ENCODE measurements at places on chromosomes 6 and 20. TPM values are rescaled to one million over a fixed set of nuclear protein-coding genes. Genes with fewer than 3 reads are reported as not detected.

- DNase-seq, result no peak
- H3K4me3 ChIP-seq, result no peak overlapping the region
- no peaks in the 10 kb centered on the region for H3K27me3 ChIP-seq
- no peak overlapping the region for H3K27ac ChIP-seq
- H3K36me3 ChIP-seq, result no peaks in the 10 kb centered on the region
Measured at GRCh38 chr6:33949877-33950435, 146.2 kb upstream of the MLN start.

DNA sequence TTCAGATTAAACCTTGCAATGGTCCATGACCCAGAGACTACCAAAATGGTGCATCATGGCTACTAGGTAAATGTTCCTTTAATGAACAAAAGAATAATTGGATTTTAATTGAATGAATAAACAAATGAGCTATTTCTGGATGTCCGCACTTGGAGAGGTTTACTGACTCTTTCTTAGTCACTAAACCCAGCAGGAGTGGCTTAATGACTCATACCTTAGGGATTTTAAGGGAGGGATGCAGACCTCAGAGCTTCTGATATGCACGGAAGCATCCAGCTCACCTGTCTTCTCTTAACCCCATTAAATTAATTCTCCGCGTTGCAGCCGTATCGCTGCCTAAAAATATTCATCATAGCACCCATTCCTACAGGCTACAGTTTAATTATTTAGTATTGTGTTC is 970.0 kb upstream of the SLC35B3 start:
- no peak overlapping the region for H3K27ac ChIP-seq
- no peak overlapping the region for H3K4me3 ChIP-seq
- H3K27me3 ChIP-seq, result no peaks in the 10 kb centered on the region
- no peaks in the 10 kb centered on the region for H3K4me1 ChIP-seq

DNA sequence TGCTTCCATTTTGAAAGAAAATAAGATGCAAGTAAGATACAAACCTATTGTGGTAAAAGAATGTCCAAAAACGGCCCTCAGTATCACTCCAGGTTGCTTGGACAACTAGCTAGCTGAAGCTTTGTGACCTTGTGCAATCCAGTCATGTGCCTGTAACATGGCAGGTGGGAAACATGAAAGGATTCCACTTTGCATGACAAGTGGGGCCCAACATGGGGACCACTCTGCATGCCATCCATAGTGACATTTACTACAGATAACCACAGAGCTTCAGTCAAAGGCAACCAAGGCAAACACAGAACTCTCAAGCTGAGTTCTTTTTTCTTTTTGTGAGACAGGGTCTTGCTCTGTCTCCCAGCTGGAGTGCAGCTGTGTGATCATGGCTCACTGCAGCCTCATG is 15.8 kb upstream of the FBXO9 start:
- H3K36me3 ChIP-seq, result no peaks in the 10 kb centered on the region
- no peak overlapping the region for H3K27ac ChIP-seq
- no peak overlapping the region for H3K4me3 ChIP-seq

- no peaks in the 10 kb centered on the region for H3K4me1 ChIP-seq
- no peaks in the 10 kb centered on the region for H3K27me3 ChIP-seq
- H3K36me3 ChIP-seq, result no peaks in the 10 kb centered on the region
- H3K27ac ChIP-seq, result no peak overlapping the region
- no peak for DNase-seq
Measured at GRCh38 chr20:9331707-9332435, 182.5 kb upstream of the LAMP5 start.

- H3K27me3 ChIP-seq, result no peaks in the 10 kb centered on the region
- no peak overlapping the region for H3K27ac ChIP-seq
- no peak for DNase-seq
- no peaks in the 10 kb centered on the region for H3K36me3 ChIP-seq
Measured at GRCh38 chr20:10635476-10636208, 38.2 kb downstream of the JAG1 start.

SLC22A1 gene
- total RNA-seq, result 0.22 TPM

IBTK gene
- 24.2 TPM for total RNA-seq

- no peak overlapping the region for H3K4me3 ChIP-seq
- H3K27me3 ChIP-seq, result no peaks in the 10 kb centered on the region
- H3K4me1 ChIP-seq, result no peaks in the 10 kb centered on the region
- no peaks in the 10 kb centered on the region for H3K36me3 ChIP-seq
Measured at GRCh38 chr6:2744209-2744771, 6.4 kb downstream of the MYLK4 start.

FOXP4 gene
- 22.2 TPM for total RNA-seq

DNA sequence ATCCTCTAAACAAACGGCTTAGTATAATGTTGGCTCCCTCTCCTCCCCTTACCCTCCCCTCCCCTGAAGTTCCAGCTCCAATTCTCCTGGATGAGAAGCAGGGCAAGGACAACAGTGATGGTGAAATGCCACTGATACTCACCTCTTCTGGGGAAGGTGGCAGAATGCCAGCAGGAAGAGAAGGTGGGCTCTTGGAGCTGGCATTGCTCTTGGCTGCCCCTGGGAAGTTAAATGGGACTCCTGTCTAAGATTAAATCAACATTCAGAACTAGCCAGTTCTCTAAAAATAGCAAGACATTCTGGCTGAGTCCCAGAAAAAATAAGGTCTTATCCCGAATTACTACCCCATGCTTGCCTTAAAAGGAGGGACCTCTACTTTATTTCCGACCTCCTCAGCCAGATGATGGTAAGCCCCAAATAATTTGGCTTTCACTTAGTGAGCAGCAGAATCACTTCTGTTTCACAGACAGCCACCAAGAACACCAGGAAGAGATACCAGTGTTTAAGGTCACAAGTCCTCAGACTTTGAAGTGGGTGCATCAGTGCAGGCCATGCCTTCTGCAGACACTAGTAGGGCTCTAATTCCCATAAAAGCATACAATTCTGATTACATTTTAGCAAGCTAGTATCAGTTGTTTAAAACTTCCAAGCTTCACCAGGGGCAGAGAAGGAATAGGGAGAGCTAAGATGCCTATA is 46.0 kb upstream of the IL17A start:
- H3K36me3 ChIP-seq, result no peaks in the 10 kb centered on the region
- peaks cover 10% of the 10 kb centered on the region for H3K27me3 ChIP-seq
- no peak for DNase-seq
- no peak overlapping the region for H3K27ac ChIP-seq
- H3K4me1 ChIP-seq, result no peaks in the 10 kb centered on the region
- no peak overlapping the region for H3K4me3 ChIP-seq

- H3K27me3 ChIP-seq, result no peaks in the 10 kb centered on the region
- no peaks in the 10 kb centered on the region for H3K36me3 ChIP-seq
Measured at GRCh38 chr6:160122744-160123143, 1.1 kb downstream of the SLC22A1 start.

DNA sequence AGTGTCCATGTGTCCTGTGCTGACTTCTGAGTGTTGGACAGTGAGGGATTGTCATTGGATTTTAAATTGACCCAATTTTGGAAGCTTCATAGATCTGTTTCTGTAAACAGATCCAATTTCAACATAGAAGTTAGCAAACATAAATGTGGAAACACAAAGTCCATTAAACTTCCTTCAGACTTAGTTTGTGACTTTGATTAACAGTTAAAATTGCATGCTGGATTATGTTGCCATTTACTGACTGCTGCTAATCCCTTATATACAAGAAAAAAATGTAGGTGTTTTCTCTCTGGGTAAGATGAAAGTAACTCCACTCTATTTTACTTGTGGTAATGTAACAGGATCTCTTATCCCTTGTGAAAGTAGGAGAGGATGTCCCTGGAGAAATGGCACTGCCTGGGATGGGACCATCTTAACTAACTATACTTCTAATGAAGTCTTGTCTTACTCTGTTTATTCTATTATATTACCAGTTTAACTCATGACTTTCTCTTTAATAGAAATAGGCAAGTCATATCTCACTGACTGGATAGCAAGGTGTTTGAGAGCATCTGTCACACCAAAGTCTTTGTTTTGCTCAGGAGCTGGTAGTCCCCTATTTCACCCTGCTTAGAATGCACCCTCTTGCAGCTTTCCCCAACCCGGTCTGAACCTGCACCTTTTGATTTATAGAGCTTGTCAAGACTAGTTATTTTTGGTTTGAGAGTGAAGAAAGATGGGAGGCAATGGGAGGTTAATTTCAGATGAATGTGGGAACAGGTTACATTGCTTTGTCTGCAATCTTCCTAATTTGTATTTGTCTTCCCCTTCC is 7.2 kb downstream of the TPX2 start:
- H3K36me3 ChIP-seq, result no peaks in the 10 kb centered on the region
- H3K27me3 ChIP-seq, result no peaks in the 10 kb centered on the region
- no peak overlapping the region for H3K27ac ChIP-seq

HLA-DRB5 gene
- total RNA-seq, result 1.1 TPM

Data from CD8-positive, alpha-beta memory T cell (primary cell).